ENCODE measurements at places on chromosomes 6 and 20.
A peak's percentile ranks its signal among the peaks of the same experiment; 100 is the strongest.

- DNase-seq, result no peak
These were observed 14.5 kb downstream of the SNRNP48 start for GRCh38 chr6:7604506-7604905.

GRCh38 chr6:115551527-115551926 is 509.2 kb downstream of the FRK start:
- no peak for DNase-seq

GRCh38 chr6:77180326-77180725 is 283.0 kb downstream of the HTR1B start:
- no peak for DNase-seq

GRCh38 chr6:112475083-112475482 is 128.0 kb downstream of the RFPL4B start:
- peak; percentile 38 for DNase-seq

DNA sequence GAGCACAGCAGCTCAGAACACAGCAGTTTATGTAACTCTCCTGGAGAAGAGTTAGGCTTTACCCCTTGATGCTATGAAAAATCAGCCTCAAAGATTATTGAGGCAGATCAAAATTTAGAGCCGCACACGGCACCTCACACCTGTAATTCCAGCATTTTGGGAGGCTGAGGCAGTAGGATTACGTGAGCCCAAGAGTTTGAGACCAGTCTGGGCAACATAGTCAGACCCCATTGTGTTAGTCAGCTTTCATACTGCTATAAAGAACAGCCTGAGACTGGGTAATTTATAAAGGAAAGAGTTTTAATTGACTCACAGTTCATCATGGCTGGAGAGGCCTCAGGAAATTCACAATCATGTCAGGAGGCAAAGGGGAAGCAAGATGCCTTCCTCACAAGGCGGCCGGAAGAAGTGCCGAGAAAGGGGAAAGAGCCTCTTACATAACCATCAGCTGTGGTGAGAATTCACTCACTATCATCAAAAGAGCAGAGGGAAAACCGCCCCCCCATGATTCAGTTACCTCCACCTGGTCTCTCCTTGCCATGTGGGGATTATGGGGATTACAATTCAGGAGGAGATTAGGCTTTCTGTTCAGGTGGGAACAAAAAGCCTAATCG is 87.7 kb downstream of the SGK1 start:
- DNase-seq, result no peak

- no peak for DNase-seq
These were observed 162.8 kb downstream of the SYNE1 start for GRCh38 chr6:152474354-152474753.

DNA sequence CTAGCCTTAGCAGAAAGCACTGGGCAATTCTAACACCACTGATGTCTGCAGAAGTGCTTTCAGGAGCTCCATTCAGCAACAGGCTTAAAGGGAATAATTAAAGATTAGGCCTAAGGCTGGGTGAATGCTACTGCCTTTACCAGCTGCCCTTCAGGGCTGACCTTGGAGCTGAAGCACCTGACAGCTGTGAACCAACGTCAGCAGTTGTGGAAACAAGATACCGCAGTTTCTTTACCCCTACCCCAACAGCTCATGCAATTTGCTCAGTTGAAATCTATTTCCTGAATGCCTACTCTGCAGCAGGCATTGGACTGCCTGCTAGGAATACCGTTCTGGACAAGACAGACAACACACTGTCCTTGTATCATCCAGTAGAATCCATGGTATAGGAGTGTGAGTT is 51.5 kb upstream of the ADTRP start:
- DNase-seq, result no peak

DNA sequence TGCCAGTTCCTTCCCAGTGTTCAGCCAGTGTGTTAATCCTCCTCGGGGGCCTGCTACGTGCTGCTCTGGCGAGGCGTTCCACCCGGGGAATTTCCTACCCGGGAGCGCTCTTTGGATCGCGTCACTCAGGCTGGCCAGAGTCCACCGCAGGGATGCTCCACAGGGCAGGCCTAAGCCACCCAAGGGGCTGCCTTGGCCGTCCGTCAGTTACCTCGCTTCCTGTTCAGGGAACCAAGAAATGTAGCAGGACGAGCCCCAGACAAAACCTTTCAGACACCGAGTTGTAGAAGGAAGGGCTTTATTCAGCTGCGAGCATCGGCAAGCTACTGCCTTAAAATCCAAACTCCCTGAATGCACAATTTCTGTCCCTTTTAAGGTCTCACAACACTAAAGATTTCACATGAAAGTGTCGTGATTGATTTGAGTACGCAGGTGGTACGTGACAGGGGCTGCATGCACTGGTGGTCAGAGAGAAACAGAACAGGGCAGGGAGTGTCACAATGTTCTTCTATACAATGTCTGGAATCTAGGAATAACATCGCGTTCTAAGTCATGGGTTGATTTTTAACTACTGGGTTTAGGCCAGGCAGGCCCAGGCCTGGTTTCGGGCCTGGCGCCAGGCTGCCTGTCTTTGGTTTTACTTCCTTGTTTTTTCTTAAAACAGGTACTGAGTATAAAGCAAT is 15.7 kb upstream of the POU5F1 start:
- no peak for DNase-seq

GRCh38 chr20:35465976-35466375 is 10.6 kb downstream of the CEP250 start:
- no peak for DNase-seq

DNA sequence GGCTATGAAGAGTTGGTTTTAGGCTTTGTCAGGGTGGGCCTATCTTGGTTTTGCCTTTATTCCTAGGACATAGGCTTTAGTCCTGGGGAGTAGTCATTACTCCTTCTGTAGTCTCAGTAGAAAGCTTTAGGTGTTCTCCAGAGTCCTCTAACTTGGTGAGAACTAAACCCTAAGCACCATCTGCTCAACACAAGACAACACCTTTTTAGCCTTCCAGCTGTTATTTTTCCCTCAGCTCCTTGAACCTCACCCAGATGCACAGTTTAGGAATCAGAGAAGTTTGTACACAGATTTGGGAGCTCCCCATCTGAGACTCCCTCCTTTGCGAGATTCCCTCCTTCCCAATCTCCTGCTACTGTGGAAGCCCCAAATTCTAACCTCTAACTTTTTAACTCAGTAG is 141.3 kb downstream of the QRSL1 start:
- no peak for DNase-seq

DNA sequence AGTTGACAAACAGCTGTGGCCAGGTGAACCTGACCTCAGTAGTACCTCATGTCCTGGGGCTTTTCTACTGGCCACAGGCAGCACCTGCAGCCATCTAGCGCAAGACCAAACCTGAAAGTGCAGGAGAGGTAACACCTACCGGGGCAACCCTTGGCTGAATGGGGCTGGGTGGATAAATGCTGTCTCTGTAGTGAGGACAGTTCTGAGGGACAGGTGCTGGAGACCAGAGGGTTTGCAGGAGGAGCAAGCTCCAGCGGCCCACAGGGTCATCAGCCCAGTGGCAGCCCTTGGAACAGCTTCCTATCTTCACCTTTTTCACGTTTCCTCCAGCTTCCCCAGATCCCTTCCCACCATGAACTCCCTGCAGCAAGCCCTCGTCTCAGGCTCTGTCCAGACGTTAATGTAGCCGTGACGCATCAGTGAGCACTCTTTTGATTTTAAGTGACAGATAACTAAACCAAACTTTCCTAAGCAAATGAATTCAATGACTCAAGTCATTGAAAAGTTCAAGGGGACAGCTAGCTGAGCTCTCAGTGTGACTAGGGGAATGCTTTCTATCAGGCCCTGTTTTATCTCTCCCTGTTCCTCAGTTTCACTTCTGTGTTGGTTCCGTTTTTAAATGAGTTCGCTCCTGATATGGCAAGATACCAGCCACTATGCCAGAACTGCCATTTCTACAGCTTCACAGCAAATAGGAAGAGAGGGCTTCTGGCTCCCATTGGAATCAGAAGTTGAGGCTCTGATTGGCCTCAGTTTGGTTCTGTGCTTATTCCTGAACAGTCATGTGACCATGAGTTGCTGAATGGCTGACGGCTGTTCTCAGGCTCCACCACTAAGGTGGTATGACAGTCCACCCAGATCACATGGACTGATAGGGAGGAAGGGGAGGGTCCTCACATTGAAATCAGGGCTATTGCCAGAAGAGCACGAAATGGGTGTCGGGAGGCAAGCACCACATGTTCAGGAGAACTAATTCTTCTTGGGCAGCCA is 12.1 kb upstream of the PFDN4 start:
- no peak for DNase-seq

DNA sequence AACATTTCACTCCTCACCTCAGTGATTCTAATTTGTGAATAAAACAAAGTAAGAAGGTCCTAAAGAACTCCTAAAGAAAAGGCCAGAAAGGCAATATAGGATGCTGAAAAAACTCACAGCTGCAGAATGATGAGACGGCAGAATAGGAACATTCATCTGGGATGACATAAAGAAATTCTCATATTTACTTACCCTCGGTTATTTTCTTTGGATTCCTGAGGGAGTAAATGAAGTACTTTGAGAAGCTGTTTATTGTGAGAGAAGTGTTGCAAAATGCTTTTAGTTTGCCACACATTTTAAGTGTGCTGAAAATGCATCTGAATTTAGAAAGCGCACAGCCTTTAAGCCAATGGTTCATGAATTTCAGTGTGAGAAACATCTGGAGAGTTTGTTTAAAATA is 35.7 kb upstream of the RBL1 start:
- no peak for DNase-seq

GRCh38 chr6:132830334-132830751 is 16.0 kb downstream of the RPS12 start:
- peak; percentile 62 for DNase-seq

GRCh38 chr6:21664314-21665109 is 71.0 kb downstream of the SOX4 start:
- peak; percentile 35 for DNase-seq

DNA sequence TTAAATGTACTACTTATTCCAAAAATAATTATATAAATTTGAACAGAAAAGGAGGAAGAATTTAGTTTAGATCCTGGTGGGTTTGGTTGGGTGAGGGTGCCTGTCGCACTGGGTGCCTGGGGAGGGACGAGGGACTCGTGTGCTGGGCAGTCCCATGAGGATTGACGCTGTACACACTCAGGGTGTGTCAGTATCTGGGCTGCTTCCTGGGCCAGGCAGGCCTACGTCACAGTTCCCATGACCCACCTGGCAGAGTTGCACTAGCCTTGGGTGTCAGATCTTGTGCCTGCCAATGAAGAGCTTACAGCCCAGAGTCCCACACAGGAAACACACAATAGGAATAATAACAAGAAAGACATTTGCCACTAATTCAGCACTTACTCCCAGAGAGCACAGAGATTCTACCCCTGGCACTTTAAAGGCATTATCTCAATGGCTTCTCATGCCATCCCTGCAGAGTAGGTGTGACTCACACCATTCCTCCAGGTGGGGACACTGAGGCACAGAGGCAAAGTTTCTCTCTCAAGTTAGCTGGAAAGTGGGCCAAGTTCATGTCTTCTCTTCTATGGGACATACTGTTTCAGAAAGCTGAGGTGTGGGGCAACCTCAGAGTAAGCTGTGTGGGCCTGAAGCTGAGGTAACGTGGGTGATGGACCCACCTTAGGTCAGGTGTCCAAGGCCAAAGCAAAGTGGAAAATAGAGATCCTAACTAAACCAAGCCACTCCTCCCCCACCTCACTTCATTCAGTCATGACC is 1.3 kb upstream of the SDCBP2 start:
- DNase-seq, result peak; percentile 74

GRCh38 chr6:148265054-148265453 is 77.6 kb upstream of the SASH1 start:
- no peak for DNase-seq

GRCh38 chr6:39381550-39382140 is 59.1 kb upstream of the KCNK16 start:
- no peak for DNase-seq

DNA sequence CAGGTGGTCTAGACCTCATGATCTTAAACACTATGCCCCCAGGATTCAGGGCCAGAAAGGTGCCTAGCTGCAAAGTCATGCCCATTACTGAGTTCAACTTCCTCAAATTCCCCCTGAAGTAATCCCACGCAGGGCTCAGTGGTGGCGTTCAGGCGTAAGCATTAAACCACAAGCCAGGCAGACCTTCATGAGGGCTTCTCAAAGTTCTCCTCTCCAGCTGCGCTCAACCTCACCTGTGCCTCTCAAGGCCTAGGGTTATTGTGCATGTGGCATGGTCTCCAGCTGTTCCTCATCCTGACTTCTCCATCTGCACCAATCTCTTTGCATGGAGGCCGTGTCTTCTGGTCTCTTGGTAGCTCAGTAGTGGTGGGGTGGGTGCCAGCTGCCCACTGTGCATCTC is 113.6 kb downstream of the TSHZ2 start:
- no peak for DNase-seq

DNA sequence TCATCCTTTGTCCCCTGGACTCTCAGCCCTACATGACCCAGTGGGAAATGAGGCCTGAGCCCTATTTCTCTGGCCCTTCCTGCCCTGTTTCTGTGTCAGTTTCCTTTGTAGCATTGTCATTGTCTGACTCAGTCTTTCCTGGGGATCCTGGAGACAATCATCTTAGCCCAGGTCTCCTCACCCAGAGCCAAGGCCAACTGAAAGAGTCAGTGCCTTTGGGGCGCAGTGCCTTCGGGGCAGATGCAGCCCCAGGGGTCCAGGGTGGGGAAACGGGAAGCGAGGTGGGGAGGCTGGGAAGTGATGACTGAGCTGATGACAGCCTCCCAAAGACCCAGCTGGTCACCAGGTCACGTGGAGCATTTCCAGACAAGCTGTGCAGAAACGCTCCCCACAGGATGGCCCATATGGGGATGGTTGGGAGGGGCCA is 93.3 kb upstream of the SULF2 start:
- peak; percentile 63 for DNase-seq

DNA sequence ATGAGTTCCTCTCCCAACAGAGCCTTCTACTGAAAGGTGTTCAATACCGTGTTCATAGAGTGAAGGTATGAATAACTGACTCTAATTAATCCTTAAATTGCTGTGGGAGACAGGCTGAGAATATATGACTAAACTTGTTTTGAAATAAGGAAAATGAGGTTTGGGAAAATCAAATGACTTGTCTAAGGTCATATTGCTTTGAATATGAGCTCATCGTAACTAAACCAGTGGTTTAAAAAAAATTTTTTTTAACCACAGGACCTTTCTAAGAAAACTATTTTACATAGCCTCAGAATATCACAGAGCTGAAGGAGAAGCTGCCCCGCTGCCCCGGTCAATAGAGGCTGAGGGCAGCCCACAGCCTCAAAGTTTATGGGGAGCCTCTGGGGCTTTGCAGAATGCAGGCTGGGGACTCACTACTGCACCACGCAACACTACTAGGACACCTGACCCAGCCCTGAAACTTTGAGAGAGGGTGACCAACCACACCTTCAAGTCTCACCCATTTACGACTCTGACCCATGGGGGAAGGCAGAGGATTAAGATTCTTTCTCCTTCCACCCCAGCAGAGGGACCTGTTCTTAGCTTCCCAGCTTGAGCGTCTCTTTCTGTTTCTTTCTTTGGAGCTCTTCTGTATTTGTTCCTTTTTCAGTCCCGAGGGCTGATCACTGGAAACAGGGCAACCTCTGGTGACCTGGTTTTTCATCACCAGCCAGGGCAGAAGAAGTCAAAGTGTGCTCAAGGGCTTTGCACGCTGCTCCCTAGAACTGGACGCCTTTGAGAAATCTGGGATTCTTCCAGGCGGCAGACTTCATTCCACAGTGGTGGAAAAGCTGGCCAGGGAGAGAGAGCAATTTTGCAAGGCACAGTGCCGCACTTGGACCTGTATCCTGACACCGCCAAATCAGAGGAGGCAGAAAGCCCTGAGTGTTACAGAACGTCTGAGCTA is 220.2 kb downstream of the ATXN1 start:
- DNase-seq, result no peak

GRCh38 chr6:24935366-24936152 is at the start of gene RIPOR2:
Gene RIPOR2, minus strand, starts transcription at chr6:24935960. Its CDS starts 62 bp downstream, at chr6:24935898.
- DNase-seq, result no peak

- DNase-seq, result no peak
These were observed 812 bp downstream of the MYMX start for GRCh38 chr6:44217332-44218143.

- DNase-seq, result no peak
These were observed 58.0 kb downstream of the GFOD1 start for GRCh38 chr6:13429406-13429753.

All from fibroblast of pulmonary artery (primary cell).